ENCODE measurements at places on chromosomes 7 and 10.
A peak's percentile ranks its signal among the peaks of the same experiment; 100 is the strongest.

- DNase-seq: no peak
Measured at GRCh38 chr10:110680273-110681020, 36.3 kb downstream of the RBM20 start.

DNA sequence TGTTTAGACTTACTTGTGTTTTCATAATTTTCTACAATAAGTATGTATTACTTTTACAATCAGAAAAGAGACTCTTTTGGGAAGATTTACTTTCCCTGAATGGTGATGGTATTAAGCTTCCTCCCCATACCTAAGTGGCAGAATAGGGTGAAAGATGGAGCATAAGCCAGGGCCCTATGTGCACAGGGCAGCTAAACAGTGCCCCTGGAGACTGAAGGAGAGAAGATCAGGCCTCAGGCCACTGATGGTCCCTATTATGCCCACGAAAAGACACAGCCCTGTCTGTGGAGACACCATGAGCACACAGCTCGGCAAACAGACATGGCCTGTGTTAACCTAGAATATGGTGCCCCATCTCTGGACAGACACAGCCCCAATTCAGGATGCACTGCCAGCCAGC, 139.4 kb downstream of the OAT start:
- DNase-seq: no peak

GRCh38 chr10:84537447-84537931, 209.1 kb downstream of the CCSER2 start:
- DNase-seq: peak; percentile 65

GRCh38 chr10:28291881-28292297, 11.0 kb downstream of the MPP7 start:
- DNase-seq: no peak

DNA sequence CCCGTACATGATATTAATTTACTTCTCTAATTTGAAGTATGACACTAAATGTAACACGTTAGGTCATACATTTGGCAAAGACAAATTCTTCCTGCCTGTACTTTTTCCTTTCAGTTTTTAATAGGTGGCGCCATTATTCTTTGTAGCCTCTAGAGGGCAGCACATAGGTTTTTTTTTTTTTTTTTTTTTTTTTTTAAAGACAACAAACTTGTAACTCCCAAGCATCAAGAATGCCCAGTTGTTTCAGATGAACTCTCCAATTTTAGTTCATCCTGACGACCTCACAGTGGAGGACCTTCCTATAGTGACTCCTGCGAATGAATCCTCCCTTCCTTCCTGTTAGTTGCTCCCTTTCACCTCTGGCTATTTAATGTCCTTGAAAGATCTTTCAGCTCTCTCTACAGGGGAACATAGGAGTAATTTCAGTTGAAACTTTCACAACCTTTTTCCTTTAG, 139.3 kb upstream of the HDAC9 start:
- peak; percentile 21 for DNase-seq

DNA sequence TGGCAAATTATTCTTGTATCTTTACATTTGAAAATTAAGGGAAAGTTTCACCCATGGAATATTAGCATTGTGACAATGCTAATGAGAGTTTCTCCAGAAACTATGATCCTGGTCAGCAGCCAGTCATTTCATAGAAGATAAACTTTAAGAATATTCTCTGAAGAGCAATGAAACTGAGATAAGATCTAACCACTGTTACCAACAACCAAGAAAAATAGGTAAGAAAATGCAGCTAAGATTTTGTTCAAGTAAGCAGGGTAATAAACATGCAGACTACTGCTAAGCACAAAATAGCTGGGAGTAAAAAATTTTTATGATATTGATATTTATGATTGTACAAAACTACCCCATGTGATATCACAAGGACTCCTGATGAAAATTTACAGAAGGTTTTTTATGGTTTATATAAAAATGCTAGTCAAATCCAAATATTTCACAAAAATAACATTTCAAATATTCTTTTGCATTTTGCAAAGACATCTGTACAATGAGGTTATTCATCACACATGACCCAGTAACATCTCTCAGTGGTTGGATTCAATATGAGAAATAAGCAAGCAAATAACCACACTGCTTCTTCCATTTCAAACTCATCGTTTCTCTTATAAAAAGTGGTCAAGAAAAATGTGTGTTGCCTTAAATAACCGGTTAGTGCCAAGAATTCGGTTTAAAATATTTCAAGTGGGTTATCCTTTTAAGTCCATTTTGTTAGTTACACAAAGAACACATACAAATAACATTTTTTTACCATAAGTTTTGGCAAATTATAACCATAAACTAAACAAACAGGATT, 251.6 kb downstream of the DIP2C start:
- no peak for DNase-seq

DNA sequence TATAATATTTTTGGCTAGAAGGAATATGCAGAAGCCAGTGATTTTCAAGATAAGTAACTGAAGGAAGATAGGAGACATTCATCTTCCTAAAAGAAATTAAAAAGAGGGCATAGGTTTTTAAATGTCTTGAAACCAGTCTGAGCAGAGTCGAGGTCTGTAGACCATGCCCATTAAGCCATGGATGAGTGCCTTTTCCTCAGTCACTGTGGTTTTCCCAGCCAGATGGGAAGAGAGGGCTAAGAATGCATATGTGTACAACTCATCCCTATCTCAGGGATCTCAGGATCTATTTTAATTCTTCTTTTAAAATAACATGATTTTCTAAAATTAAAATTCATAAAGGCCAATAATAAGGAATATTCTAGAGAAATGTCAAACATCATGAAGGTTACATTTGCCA, 112.8 kb downstream of the PPP1R3A start:
- DNase-seq: no peak

GRCh38 chr10:5587151-5588079, 62.7 kb downstream of the CALML3 start:
- no peak for DNase-seq

GRCh38 chr10:21535494-21535965, 1.5 kb downstream of the MLLT10 start:
- no peak for DNase-seq

GRCh38 chr10:130495891-130496636, 359.9 kb downstream of the GLRX3 start:
- DNase-seq: no peak

DNA sequence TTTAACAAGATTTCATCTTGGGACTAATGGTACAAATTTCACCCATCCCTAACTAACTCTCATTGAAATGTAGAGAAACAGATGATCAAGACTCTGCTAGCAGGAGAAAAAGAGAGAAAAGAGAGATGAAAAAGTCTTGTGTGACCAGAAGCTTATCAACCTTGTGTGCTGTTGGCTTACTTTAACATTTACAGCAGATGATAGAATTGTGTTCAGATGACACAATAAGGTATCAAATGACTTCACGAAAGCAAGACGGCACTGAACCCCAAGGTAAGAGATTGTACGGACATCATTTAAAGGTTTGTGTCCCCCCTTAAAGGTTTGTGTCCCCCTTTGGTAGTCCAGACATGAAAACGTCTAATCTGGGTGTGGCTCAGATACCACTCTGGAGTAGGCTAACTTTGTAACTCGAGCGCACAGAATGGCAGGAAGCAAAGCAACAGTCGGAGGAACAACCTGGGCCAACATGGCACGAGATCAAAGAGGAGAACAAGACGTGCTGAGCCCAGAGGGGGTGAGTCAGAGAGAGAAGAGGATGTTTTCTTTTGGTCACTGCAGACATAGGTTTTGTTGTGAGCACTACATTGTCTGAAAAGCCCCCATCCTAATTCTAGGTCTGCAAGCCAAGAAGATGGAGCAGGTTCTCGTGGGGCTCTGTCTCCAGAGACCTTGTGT, 10.4 kb upstream of the LMBR1 start:
- peak; percentile 38 for DNase-seq

DNA sequence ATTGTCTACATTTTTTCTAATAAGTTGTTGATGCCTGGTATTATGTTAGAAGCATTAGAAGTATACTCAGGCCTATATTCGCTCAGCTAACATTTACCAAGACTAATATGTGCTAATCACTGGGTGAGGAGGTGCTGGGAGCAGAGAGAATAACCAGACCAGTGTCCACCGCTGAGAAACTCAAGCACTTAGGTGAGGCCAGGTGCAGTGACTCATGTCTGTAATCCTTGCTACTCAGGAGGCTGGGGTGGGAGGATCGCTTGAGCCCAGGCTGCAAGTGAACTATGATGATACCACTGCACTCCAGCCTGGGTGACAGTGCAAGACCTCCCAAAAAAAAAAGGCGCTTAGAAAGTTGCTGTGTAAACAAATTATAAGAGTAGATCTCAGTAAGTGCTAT, 182.2 kb upstream of the AOAH start:
- DNase-seq: no peak

- no peak for DNase-seq
Measured at GRCh38 chr7:131767591-131767990, 211.2 kb upstream of the PODXL start.

- DNase-seq: no peak
Measured at GRCh38 chr10:44963772-44964633, 4.4 kb downstream of the RASSF4 start.

- DNase-seq: no peak
Measured at GRCh38 chr10:116073510-116073909, 199.5 kb downstream of the GFRA1 start.

GRCh38 chr10:22503315-22504088, 158.2 kb downstream of the SPAG6 start:
- no peak for DNase-seq

DNA sequence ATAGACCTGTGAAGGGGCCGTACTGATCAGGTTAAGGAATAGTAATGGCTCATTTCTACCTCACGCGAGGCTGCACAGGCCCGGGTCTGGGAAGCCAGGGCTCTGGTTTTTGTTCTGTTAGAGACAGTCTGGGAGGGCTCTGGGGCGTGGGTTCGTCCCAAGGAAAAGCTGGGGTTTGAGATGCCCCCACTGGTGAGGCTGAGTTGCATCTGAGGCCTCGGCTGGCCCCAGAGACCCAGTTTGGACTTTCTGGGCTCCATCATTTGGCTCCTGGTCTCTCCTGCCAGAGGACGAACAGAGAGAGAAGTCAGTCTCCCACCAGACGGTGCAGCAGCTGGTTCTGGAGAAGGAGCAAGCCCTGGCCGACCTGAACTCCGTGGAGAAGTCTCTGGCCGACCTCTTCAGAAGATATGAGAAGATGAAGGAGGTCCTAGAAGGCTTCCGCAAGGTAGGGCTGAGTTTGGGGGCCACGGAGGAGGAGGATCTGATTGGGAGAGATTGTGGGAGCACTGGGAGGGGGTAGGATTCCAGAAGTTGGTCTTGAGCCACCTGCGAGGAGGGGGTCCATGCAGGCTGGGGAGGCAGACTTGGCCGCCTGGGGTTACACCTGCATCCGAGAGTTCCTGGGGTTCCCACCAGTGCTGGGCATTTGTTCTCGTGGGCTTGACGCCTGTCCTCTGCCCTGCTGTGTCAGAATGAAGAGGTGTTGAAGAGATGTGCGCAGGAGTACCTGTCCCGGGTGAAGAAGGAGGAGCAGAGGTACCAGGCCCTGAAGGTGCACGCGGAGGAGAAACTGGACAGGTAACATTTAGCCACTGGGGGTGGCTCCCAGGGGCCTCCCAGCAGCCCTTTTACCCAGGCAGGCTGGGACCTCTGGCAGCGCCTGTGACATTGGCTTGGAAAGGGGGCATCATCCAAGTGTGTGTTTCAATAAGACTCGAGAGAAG, 22.5 kb upstream of the BTBD16 start:
- no peak for DNase-seq

DNA sequence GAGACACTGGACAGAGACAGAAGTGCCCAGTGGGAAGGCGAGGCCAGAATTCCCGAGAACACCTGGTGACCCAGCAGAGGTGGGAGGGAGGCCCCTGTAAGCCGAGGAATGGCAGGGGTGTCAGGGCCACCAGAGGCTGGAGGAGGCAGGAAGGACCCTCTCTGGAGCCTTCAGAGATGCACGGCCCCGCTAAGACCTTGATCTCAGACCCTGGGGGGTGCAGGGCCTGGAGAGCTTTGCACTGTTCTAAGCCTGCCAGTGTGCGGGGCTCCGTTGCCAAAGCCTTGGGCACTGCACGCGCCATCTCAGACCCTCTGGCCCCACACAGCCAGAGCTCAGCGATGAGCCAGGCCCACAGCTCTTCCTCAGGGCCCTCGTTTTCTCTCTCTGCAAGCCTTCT, 557.1 kb downstream of the PTPRN2 start:
- DNase-seq: no peak

DNA sequence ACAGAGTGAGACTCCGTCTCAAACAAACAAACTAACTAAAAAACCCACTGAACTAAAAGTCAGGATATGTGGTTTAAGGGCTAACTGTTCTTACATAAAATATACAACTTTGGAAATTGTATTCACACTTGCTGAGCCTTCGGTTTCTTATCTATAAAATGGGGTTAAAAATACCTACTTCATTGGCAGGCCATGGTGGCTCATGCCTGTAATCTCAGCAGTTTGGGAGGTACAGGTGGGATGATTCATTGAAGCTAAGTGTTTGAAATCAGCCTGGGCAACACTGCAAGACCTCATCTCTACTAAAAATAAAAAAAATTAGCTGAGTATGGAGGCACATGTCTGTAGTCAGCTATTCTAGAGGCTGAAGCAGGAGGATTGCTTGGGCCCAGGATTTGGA, 115.4 kb upstream of the KLF6 start:
- no peak for DNase-seq

DNA sequence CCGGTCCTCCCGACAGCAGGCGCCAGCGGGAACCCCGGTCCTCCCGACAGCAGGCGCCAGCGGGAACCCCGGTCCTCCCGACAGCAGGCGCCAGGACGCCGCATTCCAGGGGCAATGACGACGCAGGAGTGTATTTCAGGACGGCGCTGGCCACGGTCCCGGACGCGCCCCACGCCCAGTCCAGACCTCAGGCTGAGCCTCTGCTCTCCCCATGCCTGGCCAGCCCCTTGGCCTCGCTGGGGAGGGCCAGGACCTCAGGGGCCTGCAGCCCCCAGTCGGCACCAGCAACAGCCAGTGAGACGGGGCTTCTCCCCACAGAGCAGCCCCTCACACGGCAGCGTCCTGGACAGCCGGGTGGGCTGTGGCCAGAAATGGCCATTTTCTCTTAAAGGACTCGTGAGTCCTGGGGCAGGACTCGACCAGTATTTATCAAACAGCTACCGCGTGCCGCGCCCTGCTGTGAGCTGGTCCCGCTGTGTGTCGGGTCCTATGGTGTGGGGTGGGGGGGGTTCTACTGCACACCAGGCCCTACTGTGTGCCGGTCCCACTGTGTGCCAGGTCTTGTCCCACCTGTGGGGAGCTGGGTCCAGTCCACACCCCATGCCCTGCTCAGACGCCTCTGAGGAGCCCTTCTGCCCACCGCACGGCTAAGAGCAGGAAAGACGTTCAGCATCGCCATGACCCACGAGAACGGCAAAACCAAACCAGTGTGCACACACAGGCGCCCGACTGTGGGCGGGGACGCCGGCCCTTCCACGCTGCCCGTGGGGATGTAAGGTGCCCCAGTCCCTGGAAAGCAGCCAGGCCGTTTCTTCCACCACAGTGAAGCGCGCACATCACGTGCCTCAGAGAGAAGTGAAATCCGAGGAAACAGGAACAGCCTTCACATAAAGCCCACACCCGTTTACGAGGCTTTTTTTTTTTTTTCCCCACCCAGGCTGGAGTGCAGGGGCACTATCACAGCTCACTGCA, 33.3 kb downstream of the GET4 start:
- peak; percentile 43 for DNase-seq

- no peak for DNase-seq
Measured at GRCh38 chr7:23967949-23968599, 258.1 kb downstream of the STK31 start.
